ENCODE measurements at places on chromosomes 16 and 17.

DNA sequence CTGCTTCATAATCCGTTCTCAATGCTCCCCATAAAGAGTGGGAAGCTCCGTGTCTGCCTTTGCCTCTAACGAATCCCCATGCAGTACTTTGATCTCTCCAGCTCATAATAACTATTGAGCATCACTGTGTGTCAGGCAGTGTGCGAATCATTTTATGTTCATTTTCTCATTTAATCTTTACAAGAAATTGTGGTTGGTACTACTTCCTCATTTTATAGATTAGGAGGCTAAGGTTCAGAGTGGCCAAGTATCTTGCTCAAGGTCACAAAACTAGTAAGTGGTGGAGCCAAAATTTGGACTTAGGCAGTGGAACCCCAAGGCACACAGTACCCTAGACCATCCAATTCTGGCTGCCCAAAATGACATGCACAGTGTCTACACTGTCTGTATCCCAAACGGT is 44.8 kb downstream of the ABCC12 start:
- DNase-seq = no peak

DNA sequence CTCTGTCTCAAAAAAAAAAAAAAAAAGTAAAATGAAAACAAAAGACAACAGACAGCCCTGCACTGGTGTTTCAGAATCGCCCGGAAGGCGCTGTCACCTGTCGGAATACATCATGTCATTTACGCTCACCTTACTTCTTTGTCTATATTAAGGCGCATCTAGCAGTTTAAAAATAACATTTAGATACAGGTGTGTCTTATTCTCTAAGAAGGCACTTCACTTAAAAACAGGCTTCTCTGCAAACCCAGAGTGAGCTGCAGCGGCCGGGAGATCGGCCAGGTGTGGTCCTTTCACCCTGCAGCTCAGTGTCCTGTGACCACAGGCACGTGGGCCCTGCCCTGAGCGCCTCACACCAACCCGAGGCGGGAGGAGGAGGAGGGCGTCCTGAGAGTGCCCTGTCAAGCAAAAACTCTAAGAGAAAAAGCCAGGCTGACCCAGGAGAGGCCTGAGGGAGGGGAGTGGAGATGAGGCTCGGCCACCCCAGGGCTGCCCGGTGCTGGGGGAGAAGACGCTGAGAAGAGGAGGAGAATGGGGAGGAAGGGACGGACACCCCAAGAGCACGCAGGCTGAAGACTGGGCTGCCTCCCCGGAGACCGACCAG is 3.3 kb upstream of the LMF1 start:
- no peak for DNase-seq

GRCh38 chr16:4404967-4405696 is 11.3 kb downstream of the CORO7 start:
- no peak for DNase-seq

DNA sequence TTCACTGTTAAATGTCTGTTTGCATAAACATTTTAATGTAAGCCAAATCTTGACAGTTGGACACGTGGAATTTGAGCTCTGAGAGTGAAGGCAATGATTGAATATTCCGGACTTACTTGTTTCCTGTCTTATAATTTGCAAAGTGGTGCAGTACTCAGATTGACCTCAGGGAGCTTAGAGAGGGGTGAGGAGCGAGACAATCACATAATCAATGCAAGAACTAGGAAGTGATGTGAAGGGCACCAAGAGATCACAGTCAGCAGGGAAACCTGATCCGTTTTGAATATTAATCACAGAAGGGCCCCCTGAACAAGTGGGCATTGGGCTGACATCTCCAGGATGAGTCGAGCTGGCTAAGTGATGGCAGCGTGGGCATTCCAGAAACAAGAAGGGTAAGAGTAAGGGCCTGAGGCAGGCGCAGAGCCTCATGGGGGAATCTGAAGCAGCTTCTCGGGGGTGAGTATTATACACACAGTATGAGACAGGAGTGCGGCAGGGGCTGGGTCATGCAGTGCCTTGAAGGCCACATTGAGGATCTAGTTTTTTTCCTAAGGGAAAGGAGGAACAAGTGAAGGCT is 26.1 kb downstream of the TEX2 start:
- DNase-seq = no peak

DNA sequence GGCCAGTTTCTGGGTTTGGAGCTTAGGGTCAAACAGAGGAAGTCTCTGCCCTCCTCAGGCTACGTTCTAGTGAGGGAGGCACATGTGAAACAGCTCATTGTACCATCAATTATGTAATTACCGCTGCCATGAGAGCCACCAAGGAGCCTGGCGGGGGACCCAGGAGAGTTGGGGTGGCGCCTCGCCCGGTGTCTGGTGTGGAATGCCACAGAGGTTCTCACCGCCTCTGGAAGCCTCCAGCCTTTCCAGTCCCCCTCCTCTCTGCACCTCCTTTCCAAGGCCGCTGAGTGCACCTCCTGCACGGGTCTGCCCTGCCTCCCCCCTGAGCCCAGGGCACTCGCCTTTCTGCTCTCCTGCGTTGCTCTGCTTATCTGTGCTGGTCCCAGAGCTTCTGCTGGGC is 51.4 kb downstream of the SREBF1 start:
- no peak for DNase-seq

DNA sequence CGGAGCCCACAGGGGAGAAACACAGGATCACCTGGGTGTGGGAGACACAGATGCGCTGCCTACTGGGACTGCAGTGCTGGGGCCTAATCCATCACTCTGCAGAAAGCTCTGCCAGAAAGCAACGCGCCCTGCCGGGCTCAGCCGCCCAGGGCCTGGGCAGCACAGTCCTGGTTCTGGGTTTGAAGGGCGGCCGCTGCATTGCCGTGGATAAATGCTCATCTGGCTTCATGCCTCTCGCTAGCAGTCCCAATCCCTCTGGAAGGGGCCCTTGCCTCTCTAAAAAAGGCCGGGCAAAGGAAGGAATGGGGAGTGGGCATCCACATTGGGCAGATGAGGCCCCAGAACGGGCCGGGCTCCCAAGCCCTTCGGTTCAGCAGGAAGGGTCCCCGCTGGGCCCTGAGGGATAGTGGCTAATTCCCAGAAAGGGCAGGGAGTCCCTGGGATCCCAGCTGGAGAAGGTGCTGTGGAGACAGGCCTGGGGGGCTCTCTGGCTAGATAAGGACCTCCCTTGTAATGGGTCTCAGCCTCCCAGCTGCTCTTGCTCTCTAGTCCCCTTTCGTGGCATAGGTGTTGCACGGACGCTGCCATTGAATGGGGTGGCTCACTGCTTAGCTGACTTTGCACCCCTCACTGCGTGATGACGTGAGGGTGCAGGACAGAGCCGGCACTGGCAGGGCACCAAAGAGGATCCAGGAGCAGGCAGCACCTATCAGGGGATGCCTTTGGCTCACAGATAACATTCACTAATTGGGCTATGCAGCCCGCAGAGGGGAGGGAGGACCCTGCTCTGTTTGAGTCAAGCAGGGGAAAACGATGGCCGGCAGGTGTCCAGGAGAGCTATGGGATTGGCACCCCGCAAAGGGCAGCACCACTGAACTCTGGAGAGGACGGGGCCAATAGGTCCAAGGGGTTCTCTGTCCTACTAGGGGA is 88.6 kb downstream of the PGS1 start:
- DNase-seq = no peak
